ENCODE measurements at places on chromosomes 6 and 20.

- DNase-seq: no peak
These were observed 23.6 kb downstream of the STMND1 start for GRCh38 chr6:17125407-17125806.

DNA sequence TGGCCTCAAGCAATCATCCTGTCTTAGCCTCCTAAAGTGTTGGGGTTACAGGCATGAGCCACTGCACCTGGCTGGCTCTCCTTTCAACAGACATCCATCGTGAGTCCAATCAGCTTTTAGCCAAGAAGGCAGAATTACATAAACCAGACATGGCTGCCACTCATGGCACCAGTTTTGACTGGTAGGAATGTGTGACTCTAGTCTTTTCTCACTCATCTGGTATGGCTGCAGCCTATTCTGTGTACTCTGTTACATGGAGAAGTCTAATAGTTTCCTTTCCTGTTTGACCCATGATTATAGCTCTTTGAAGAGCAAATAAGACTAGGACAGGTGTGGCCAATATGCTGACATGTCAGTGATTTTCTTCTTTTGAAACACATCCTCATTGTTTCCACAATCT is 27.0 kb upstream of the RNF144B start:
- no peak for DNase-seq

- DNase-seq: no peak
These were observed 1.6 kb downstream of the KIAA0408 start for GRCh38 chr6:127457456-127458064.

- no peak for DNase-seq
These were observed 48.1 kb downstream of the CNKSR3 start for GRCh38 chr6:154462425-154462824.

DNA sequence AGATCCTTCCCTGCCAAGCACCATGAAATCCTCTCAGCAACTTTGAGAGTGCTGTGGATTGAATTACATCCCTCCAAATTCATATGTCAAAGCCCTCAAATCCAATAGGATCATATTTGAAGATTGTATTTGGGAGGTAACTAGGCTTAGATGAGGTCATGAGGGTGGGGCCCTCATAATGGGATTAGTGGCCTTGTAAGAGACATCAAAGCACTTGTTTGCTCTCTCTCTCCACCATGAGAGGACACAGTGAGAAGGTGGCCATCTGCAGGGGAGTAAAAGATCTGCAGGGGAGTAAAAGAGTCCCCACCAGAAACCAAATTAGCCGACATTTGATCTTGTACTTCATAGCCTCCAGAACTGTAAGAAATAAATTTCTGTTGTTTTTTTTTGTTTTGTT is 298.2 kb downstream of the SAMD5 start:
- no peak for DNase-seq

GRCh38 chr20:10868299-10868698 is 194.5 kb upstream of the JAG1 start:
- no peak for DNase-seq

DNA sequence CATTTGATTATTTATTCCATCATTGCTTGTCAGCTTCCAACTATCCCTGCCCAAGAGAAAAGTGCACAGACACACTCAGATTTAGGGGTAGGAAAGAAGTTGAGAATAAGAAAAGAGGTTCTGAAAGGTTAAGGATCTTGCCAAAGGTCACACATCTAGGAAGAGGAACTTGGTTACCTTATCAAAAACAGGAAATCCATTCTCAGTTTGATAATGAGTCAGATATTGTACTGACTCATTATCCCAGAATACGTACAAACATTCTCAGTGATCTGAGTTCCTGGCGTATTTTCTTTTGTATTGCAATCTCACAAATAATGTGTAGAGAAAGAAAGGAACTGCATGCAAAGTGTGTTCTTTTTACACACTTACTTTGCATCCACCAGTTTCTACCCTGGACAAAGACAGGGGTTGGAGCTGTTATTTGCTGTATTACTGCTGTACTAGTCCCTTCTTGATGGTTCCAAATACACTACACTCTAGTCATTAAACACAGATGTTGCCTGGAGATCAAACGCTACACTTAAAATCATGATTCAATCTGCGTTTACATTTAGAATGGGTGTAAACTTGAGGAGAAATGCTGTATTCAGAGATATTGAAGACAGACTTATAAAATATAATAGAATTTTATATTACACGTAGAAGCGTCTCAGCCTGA is 545.7 kb downstream of the PRKN start:
- DNase-seq: no peak

DNA sequence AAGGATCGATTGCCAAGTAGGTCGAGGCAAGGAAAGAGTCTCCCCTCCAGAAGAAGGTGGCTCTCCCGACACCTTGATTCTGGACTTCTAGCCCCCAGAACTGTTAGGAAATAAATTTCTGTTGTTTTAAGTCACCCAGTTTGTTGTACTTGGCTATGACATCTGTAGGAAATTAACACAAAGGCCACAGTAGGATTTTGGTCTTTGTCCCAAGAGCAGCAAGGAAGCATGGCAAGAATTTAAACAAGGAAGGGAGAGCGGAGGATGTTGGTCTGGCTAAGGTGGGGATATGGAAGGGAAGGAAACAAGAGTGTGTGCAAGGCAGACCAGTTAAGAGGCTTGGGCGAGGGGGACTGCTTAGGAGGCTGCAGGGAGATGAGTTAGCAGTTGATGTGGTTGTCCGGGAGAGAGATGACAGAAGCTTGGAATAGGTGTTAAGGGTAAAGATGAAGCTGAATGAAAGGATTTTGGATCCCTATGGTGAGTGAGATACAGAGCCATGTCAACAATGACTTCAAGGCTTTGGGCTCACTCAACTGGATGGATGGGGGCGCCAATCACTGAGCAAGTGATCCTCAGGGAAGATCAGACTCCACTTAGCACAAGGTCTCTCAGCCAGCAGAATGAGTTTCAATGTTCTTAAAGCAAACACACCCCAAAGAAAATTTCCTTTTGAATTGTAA is 140.5 kb upstream of the ZNF217 start:
- DNase-seq: no peak

DNA sequence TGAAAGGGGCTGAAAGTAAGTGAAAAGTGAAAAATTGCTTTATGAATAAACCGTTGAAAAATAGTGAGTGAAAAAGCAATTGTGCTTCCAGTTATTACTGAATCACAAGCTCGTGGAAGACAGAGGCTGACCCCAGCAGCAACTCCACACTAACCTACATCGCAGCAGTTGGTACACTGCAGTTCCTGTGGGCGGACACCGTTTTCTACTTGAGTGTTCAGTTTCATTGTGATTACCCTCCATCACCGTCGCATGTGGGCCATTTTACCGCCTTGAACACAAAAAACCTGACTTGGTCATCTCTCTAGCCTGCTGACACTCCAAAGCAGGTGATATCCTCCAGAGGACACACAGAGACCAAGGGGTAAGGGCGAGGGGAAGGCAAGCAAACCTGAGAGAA is 28.4 kb downstream of the PRDM1 start:
- DNase-seq: no peak

GRCh38 chr20:23360531-23360930 is 1.5 kb upstream of the GZF1 start:
- no peak for DNase-seq

DNA sequence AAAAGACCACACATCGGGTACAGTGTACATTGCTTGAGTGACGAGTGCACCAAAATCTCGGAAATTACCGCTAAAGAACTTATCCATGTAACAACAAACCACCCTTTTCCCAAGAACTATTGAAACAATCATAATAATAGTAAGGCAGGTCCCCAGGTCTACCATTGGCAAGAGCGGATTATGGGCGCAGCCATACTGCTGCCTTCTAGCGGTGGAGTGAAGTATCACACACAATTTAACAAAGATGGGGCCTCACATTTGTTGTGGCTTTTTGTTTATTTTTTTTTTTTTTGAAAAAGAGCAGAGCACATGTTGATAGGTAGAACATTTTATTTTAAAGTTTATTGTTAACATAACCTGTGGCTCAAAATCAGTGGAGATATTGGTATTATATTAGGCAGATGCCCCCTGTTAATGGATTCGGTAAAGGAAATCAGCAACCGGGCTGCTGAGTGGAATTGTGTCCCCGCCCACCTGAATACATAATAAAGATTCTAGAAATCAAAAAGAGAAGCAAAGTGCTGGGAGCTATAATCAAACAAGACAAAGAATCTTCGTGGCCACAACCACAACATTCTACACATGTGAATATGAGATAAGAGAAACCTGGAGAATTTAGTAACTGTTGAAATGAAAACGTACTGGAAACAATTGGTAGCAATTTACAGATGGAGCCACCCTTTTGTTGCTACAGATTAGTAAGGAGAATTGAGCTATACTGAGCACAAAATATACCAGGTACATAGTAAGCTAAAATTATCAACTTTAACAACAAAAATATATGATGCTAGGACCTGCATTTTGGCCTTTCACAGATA is 94.2 kb upstream of the EXOC2 start:
- no peak for DNase-seq

DNA sequence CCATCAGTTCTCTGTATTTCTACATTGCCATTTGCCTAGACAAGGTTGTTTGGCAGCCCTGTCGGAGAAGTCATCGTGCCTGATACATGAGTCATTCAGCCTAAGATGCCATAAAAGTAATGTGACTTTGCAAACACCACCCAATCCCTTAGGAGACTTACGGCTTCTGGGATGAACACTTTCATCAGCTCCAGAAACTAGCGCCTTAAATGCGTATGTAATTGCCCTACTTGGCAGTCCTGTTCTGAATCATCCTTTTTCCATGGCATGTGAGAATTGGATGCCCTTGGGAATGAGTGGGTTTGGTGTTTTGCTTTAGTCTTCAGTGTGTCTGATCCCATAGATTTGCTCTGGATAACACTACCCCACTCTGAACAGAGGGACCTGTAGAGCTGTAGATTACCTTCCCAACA is 158.5 kb downstream of the SASH1 start:
- no peak for DNase-seq

GRCh38 chr6:126002755-126003679 is 16.7 kb downstream of the TRMT11 start:
- DNase-seq: no peak

DNA sequence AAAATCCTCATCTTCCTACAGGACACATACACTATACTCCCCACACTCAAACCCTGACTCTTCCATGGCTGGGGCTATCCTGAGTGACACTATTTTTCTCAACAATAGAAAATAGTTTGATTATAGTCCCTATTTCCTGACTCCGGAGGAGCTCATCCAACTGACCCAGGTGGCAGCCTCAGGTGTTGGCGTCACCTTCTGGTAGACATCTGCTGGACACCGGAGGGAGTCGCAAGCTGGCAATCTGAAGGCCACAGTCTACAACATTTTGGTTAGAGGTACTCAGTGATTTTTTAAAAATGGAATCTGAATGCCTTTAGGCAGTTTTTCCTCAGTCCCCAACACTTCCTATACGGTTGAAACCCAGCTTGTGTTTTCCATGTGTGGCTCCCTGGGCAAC is 32.2 kb upstream of the OCSTAMP start:
- no peak for DNase-seq

DNA sequence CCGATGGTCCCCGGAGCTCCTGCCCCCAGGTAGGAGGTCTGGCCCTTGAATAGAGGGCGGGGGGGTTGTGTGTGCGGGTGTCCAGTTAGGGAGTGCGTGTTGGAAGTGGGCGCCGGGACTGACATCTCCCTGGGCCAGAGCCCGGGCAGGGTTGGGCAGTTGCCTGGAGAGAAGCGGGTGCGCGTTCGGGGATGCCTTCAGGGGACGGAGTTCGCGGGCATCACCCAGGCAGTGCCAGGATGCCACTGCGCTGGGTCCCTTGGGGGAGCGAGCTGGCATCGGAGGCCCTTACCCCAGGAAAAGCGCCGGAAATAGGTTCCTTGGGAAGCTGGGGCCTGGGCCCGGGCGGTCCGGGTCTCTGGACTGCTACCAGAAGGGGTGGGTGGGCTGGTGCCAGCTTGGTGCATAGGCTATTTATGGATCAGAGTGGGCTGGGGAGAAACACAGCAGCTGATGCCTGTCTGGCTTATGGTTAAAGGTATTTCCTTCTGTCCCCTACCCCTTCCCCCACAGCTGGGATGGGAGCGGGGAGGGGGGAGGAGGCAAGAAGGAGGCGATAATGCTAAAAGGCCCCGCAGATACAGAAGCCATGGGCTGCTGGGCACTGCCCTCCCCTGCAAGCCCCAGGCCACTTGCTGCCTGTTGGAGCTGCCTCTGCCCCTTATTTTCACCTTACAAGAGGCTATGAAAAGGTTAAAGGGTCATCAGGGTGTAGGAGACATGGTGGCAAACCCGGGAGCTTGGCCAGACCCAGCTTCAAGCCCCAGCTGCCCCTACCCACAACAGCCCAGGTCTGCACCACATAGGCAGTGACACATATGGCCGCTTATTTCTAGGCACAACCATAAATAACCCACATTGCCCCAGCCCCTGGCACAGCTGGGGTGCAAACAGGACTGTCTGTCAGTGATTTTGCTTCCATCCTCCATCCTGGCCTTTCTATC is 638 bp downstream of the PACSIN1 start:
- no peak for DNase-seq

GRCh38 chr6:111417181-111417585 is 65.8 kb downstream of the REV3L start:
- DNase-seq: peak; percentile 61

DNA sequence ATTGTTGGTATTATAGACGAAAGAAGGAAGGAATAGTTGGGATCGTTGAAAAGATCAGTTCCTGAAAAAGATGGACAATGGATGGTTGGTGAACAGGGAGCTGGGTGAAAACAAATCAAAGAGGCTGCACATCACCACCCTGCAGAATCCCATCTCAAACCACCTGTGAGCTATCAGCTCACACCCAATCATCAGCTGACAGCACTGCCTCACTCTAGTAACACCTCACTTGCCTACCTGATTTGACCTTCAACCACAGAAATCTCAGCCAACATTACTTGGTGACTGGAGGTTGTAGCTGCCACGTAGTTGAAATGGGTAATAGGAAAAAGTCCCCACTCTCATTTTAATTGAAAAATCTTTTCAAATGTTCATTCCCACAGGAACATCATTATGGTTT is 101.8 kb upstream of the DST start:
- DNase-seq: no peak

DNA sequence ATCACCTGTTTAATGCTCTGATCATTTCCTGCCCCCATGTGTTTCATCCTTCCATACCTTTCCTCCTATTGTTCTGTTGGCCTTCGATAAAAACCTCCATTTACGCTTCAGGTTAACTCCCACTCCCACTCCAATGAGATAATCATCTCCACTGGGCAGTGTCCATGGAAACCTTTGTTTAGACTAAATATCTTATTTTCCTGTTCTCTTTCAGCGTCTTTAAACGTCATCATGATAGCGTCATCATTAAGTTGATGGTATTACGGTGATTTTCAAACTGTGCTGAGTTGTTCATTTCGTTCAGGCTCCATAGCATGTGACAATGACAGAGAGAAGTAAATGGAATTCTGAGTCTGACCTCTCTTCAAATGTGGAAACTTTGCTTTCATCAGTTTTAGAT is 970.5 kb upstream of the SLC35B3 start:
- DNase-seq: no peak

All from NCI-H2171 treated with DMSO at 0.1 percent for 48 hours (cell line).